NCI-H2227 treated with DMSO at 0.1 percent for 48 hours (cell line): ENCODE measurements at places on chromosomes 1 and 21.

DNA sequence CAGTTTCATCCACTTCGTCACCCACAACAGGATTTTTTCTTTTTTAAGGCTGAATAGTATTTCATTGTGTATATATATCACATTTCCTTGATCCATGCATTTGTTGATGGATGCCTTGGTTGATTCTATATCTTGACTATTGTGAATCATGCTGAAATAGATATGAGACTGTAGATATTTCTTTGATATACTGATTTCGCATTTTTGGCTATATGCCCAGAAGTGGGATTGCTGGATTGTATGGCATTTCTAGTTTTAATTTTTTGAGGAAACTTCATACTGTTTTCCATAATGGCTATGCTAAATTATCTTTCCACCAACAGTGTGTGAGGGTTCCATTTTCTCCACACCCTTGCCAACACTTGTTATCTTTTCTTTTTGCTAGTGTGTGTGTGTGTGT, 5.0 kb downstream of the GUCA2B start:
- DNase-seq: no peak

- DNase-seq: no peak
Observed at GRCh38 chr1:1371364-1371745, 3.7 kb downstream of the AURKAIP1 start.

GRCh38 chr1:202009326-202010179, 834 bp upstream of the ELF3 start:
- DNase-seq: peak; percentile 63

- peak; percentile 55 for DNase-seq
Observed at GRCh38 chr1:205680073-205680851, at the start of gene SLC45A3. Gene SLC45A3, minus strand, starts transcription at chr1:205680509. Its CDS starts 15,853 bp downstream, at chr1:205664656.

- no peak for DNase-seq
Observed at GRCh38 chr1:108663074-108663473, 2.2 kb upstream of the HENMT1 start.

DNA sequence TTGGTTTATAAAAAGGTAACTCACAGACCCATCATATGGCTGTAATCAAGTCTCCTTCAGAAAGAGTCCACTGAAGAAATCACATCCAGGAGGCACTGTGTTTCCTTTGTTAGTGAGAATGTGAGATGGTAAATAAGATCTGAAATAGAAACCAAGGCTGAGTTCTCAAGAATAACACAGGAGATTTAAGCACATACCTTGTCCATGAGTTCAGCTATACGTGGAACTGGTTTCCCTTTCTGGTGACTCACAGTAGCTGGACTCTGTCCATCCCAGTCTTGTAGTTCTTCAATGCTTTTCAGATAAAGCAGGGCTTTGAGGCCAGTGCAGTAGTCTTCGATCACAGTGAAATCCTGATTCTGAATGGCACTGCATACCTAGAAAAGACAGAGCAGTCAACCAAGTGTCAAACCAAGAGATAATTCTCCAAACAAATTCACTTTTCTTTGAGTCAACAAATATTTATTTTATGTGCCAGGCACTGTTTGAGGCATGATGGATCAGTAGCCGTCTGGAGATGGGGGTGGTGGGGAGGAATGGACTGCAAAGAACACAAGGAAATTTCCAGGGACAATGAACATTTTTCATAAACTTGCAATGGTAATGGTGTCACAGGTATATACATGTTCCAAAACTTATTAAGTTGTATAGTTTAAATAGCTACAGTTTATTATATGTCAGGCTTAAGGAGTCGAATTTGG, 471.4 kb downstream of the PTBP2 start:
- no peak for DNase-seq

GRCh38 chr21:37675202-37675801, 241.0 kb downstream of the KCNJ6 start:
- DNase-seq: peak; percentile 22

GRCh38 chr1:153799566-153800465, 24.6 kb downstream of the SLC27A3 start:
- DNase-seq: no peak

- DNase-seq: no peak
Observed at GRCh38 chr1:175155473-175155856, 37.1 kb downstream of the KIAA0040 start.

GRCh38 chr1:15154480-15155036, 1.0 kb downstream of the TMEM51 start:
- no peak for DNase-seq

DNA sequence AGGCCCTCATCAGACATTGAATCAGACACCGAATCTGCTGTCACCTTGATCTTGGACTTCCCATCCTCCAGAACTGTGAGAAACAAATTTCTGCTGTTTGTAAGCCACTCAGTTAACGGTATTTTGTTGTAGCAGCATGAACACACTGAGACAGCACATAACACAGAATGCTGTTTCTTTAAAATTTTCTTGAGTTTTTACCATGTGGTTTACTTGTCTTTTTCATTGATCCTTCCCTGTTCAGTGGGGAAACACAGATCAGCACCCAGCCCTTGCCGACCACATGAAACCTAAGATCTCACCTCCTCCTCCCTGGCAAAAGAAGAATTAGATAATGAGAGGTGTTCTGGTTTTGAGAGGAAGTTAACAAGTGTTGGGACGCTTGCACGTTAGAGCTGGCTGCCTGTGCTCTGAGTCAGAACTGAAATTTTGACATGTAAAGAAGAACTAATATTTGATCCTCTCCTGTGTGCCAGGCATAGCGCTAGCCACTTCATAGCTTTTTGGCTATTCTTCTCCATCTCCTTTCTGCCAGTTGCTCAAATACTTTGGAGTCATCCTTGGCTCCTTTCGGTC, 179.6 kb downstream of the DHRS3 start:
- DNase-seq: no peak

- DNase-seq: no peak
Observed at GRCh38 chr1:77833521-77834100, 54.2 kb downstream of the MIGA1 start.

DNA sequence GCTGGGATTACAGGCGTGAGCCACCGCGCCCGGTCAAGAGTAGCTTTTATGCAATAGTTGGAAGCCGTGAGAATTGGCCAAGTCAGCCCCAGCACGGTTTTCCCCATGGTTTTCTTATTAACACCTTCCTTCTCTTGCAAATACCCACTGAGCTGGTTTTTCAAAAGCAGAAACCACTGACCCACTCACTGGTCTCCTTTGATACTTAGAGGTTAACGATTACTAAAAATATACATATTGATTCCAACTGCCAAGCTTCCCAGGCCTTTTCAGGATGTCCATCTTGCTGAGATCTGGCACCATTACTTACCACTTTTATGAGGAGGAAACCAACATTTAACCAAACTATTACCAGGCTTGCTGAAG, 25.9 kb upstream of the TARDBP start:
- DNase-seq: no peak

GRCh38 chr21:43721939-43722338, 3.0 kb downstream of the PDXK start:
- no peak for DNase-seq

DNA sequence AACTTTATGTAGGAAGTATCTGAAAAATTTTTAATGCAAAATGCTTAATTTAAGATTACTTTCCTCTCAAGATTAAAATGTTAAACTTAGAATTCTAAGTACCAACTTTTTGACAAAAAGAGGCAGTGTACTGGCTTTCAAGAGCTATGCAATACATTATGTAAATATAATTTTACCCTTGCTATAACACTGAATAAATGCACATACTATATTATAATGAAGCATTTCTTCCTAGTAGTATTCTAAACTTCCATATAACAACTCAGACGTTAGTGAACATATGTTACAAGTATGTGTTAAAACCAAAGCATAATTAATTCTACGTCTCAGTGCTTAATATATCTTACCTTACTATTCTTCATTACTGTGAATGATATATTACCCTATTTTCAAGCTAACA, 58.5 kb downstream of the RGS21 start:
- DNase-seq: no peak

GRCh38 chr1:248861616-248862015, 2.7 kb upstream of the ZNF692 start:
- no peak for DNase-seq

DNA sequence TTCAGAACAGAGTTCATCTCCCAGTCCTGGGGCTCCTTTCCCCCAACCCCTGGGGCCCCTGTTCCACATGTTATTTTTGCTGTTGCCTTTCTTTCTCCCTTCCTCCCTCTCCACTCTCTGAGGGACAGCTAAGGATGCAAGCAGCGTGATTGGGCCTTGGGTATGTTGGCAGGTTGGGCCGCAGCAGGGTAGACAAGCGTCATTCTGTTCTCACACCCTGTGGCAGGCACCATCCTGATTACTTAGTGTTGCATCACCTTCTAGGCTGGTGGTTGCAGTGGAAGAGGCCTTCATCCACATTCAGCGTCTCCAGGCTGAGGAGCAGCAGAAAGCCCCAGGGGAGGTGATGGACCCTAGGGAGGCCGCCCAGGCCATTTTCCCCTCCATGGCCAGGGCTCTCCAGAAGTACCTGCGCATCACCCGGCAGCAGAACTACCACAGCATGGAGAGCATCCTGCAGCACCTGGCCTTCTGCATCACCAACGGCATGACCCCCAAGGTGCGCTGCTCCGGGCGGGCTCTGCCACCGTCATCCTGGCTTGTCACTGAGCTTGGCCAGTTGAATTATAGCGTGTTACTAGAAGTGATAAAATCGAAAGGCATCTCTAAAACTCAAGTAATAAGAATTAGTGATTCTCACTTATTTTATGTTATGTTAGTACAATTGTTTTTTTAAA, 43.4 kb downstream of the VANGL1 start:
- DNase-seq: no peak
